ENCODE measurements at places on chromosomes 7 and 10. TPM values are rescaled to one million over a fixed set of nuclear protein-coding genes. Genes with fewer than 3 reads are reported as not detected.

The PHKG1 gene
- total RNA-seq: not detected

The FGL2 gene
- total RNA-seq: 5.9 TPM

The GALNT17 gene
- total RNA-seq: 13.3 TPM

The MLXIPL gene
- not detected for total RNA-seq

DNA sequence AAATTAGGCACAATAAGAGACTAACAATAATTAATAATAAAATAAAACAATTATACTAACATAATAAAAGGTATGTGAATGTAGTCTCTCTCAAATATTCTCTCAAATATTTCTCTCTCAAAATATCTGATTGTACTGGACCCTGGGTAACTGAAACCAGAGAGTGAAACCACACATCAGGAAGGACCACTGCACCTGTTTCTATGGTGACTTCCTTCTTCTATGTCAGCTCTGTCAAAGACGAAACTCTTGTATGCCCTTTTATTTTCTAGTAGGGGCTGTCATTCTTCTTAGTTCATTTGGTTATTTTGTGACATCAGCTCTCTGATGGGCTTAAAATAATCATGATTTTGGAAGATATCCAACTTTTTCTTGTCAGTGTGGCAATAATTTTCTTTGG lies 428.0 kb upstream of the TPK1 start:
- DNase-seq: no peak
- H3K27ac ChIP-seq: no peak overlapping the region
- H3K4me1 ChIP-seq: no peaks in the 10 kb centered on the region
- no peaks in the 10 kb centered on the region for H3K27me3 ChIP-seq
- H3K4me3 ChIP-seq: no peak overlapping the region

DNA sequence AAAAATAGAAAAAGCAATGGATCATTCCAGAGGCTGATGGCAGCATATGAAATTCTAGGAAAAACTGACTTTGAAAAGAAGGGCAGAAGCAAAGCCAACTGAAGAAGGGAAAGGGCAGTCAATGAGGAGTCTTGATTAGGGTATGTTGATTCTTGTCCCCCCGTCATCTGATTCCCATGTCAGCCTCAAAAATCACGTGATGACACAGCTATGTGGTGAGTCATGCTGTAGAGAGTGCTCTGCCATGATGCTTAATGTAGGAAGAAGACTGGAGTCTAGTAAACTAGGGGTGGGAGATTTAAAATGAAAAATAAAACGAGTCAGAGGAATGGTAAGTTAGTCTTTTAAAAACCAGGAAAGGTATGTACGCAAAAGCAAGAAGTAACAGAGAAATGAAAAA lies 3.9 kb upstream of the POU6F2 start:
- no peaks in the 10 kb centered on the region for H3K36me3 ChIP-seq
- no peak overlapping the region for H3K4me3 ChIP-seq
- no peak for DNase-seq
- no peaks in the 10 kb centered on the region for H3K4me1 ChIP-seq

- no peaks in the 10 kb centered on the region for H3K27me3 ChIP-seq
- H3K36me3 ChIP-seq: no peaks in the 10 kb centered on the region
- no peak overlapping the region for H3K4me3 ChIP-seq
- no peak for DNase-seq
Measured at GRCh38 chr10:17423632-17424186, 30.7 kb downstream of the ST8SIA6 start.

- H3K4me3 ChIP-seq: no peak overlapping the region
- no peaks in the 10 kb centered on the region for H3K4me1 ChIP-seq
- no peak overlapping the region for H3K27ac ChIP-seq
Measured at GRCh38 chr10:92124616-92125143, 166.2 kb downstream of the CPEB3 start.

DNA sequence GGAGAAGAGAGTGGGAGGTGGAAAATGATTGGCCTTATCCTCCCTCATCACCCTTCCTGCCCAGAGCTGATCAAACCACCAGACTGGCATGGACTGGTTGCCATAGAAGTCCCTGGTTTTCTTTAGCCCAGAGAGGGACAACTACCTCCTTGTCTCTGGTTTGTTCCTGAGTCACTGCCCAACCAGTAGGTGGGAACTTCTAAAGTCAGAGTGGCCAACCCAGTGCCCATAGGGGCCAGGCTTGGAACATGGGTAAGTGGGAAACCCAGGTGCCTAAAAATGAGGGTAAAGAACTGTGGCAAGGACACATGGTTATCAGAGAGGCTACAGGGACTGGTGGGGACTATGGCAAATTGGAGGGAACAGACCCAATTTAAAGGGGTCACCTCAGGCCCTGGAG lies 63.8 kb downstream of the FAM241B start:
- no peak overlapping the region for H3K27ac ChIP-seq
- H3K27me3 ChIP-seq: no peaks in the 10 kb centered on the region
- H3K4me3 ChIP-seq: no peak overlapping the region
- no peak for DNase-seq

GRCh38 chr10:112338957-112339356 lies 35.0 kb upstream of the ACSL5 start:
- H3K4me3 ChIP-seq: no peak overlapping the region
- no peak for DNase-seq
- no peak overlapping the region for H3K27ac ChIP-seq

- H3K4me1 ChIP-seq: no peaks in the 10 kb centered on the region
- no peaks in the 10 kb centered on the region for H3K27me3 ChIP-seq
- no peaks in the 10 kb centered on the region for H3K36me3 ChIP-seq
- H3K4me3 ChIP-seq: no peak overlapping the region
Measured at GRCh38 chr7:70336536-70336935, 738.3 kb downstream of the AUTS2 start.

GRCh38 chr7:128055637-128056036 lies 24.4 kb upstream of the LRRC4 start:
- no peaks in the 10 kb centered on the region for H3K27me3 ChIP-seq
- no peaks in the 10 kb centered on the region for H3K4me1 ChIP-seq
- no peak overlapping the region for H3K4me3 ChIP-seq
- DNase-seq: no peak
- H3K36me3 ChIP-seq: no peaks in the 10 kb centered on the region
- no peak overlapping the region for H3K27ac ChIP-seq

GRCh38 chr10:51079331-51079730 lies 5.0 kb downstream of the PRKG1 start:
- DNase-seq: no peak
- no peaks in the 10 kb centered on the region for H3K4me1 ChIP-seq
- no peaks in the 10 kb centered on the region for H3K27me3 ChIP-seq

GRCh38 chr7:35697414-35698175 lies 2.7 kb upstream of the HERPUD2 start:
- no peak overlapping the region for H3K27ac ChIP-seq
- no peaks in the 10 kb centered on the region for H3K27me3 ChIP-seq
- no peak overlapping the region for H3K4me3 ChIP-seq
- H3K36me3 ChIP-seq: no peaks in the 10 kb centered on the region
- DNase-seq: no peak

Measured in uterus (tissue), 4 donors.